Testis (tissue), 5 donors: ENCODE measurements at places on chromosomes 5 and 9. TPM values are rescaled to one million over a fixed set of nuclear protein-coding genes. Genes with fewer than 3 reads are reported as not detected.

DNA sequence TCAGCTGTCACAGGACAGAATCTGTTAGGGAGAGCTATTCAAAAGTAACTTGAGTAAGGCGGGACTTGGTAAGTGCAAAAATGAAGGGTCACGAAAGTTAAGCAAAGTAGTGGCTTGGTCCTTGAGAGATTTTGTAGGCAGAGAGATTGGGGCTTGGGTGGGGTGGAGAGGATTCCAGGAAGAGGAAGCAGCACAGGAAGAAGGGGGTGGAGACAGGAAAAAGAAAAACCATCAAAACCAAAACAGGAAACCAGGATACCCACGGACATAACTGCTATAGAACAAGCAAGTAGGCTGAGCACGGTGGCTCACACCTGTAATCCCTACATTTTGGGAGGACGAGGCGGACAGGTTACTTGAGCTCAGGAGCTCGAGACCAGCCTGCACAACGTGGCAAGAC, 3.7 kb downstream of the ROPN1L start:
- DNase-seq, result no peak

- DNase-seq, result peak; percentile 46
These were observed 52.8 kb downstream of the PRRT1B start for GRCh38 chr9:131598121-131598520.

The TYRP1 gene
- 0.68 TPM for total RNA-seq

GRCh38 chr9:100580257-100580656, 2.4 kb downstream of the CAVIN4 start:
- DNase-seq, result no peak

DNA sequence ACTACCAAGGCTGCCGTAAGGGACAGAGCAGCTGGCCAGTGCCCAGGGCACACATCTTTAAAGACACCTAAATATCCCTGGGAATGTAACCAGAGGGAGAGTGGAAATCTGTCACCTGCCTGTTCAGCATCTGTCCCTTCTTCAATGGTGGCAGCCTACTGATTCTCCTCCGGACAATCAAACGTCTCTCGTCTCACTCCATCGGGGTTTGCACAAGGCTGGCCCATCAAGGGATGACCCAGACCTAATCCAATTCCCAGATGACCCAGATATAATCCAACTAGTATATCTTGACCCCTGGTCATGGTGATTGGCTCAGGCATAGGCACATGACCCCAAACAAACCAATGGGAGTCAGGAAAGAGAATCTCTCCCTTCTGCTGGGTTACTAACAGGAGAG, 93.5 kb downstream of the HRH2 start:
- DNase-seq, result no peak

- DNase-seq, result peak; percentile 51
These were observed 1.2 kb upstream of the NSD1 start for GRCh38 chr5:177132136-177133095.

DNA sequence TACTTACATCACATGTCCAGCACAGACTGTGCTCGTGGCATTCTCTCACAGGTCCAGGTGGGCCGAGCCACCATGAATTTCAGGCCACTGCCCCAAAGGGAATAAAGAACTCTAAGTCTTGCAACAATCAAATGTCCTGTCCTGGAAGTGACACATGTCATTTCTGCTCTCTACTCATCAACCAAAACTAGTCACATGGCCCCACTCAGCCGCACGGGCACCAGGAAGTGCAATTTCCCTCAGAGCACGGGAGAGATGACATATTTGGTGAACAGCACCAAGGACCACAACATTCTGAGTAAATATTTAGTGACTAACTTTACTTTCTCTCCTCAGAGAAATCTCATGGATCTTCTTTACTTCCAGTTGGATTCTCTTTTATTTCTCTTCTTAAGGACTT, 131.1 kb upstream of the TUT7 start:
- DNase-seq, result no peak

- no peak for DNase-seq
These were observed 1360.6 kb upstream of the ACO1 start for GRCh38 chr9:31023847-31024246.

DNA sequence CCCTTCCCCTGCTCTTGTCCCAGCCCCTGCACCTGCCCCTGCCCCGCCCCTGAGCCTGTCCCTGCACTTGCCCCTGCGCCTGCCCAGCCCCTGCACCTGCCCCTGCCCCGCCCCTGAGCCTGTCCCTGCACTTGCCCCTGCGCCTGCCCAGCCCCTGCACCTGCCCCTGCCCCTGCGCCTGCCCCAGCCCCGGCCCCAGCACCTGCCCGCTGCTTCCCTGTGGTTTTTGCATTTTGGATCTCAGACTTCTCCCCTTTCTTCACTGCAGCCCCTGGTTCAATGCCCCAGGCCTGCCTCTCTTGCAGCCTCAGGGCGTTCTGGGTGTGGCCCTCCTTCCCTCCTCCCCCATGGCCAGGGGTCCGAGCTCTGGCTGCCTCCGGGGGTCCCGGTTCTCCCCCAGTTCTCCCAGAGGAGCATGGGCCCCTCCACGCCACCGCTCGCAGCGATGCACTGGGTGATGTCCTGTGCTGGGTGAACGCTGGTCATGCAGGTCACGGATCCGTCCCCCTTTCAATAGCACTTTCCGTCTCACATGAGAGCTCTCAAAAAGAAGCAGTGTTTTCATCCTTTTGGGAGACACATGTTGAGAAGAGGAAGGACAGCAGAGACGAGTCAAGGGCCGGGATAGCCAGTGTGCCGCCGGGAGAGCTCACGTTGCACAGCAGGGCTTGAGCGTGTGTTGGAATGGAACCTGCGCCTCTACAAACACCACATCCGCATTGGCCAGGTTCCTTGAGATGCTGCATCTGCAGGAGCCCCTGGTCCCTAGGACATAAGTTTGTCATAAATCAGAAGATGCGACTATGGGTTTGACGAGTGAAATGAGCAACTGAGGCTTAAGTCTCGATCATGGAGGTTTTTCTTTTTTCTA, 44.0 kb upstream of the IRX4 start:
- no peak for DNase-seq

- peak; percentile 43 for DNase-seq
These were observed 74.3 kb downstream of the SEC61B start for GRCh38 chr9:99296291-99296951.

The BTNL8 gene
- 13.1 TPM for total RNA-seq

- no peak for DNase-seq
These were observed 179.7 kb downstream of the TSSK1B start for GRCh38 chr5:113255105-113255504.

DNA sequence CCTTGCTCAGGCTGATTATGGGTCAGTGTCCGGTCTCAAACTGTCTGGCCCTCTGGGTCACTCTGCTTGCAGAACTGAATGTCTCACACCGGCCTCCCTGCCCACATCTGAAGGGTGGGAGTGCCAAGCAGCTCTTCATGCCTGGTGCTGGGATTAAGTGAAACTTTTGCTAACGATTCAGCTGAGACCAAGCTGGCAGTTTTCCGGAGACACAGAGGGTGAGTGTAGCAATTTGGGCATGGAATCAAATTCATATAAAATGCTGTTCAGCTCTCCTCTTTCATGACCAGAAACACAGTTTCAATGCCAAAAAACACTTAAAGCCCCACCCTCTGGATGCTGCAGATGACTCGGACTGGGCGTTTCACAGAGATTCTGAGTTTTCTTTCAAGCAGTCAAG, 207.5 kb downstream of the NXNL2 start:
- DNase-seq, result no peak
